NCI-H2029 treated with DMSO at 0.1 percent for 48 hours (cell line): ENCODE measurements at places on chromosomes 6 and 20.

- peak; percentile 91 for DNase-seq
These were observed 111.8 kb upstream of the CENPW start for GRCh38 chr6:126227833-126228702.

- DNase-seq: peak; percentile 13
These were observed 46.9 kb upstream of the TRERF1 start for GRCh38 chr6:42498473-42499128.

DNA sequence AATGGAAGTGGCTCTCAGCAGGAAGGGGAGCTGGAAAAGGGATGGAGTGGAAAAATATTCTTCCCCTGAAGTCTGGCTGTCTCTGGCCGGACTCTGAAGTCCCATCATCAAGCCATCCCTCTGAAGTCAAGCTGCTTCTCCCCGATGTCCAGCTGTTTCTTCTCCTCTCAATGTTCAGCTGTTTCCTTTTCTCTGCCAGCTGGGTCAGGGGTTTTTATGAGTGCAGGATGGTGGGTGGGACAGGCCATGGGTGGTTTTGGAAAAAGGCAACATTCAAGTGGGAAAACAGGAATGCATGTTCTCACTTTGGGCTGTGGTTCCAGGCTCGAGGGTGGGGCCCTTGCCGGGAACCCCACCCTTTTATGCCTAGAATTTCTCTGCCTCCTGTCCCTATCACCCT lies 48.4 kb upstream of the FAM184A start:
- no peak for DNase-seq

DNA sequence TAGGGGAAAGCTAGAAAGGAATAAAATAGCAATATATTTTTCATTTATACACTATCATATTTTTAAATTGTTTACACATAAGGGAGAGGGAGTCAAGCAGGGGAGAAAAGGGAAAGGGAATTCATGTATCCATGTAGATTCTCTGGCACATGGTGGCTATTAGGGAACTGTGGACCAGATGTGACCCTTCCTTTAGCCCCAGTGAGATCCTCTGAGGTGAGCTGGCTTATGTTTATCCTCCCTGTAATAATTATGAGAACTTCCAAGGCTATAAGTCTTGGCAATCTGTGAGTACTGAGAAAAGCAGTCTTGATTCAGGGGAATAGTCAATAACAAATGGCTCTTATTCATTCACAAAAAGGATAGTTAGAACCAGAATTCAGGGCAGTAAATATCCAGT lies 42.6 kb downstream of the TSBP1 start:
- no peak for DNase-seq

DNA sequence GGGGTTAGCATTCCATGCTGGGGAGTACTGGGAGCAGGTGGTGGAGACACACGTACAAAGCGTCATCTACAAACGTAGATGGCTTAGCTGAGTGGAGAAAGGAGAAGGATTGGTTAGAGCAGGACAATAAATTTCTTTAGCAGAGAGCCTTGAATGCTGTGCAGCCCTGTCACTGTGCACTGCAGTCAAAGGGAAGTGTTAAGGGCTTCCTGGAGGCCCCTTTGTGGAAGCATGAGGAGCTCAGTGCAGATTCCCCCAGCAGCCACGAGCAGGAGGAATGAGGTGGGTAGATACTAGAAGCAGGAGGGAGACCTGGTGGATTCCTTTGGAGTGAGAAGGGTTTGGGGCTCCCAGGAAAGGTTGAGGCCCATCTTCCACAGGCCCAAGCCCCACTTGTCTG lies 6.1 kb upstream of the TREML4 start:
- no peak for DNase-seq

- DNase-seq: no peak
These were observed 68.5 kb downstream of the PLEKHG1 start for GRCh38 chr6:150667977-150668716.

GRCh38 chr6:115276881-115277565 lies 783.7 kb downstream of the FRK start:
- DNase-seq: no peak

GRCh38 chr20:15951658-15952057 lies 621.6 kb downstream of the KIF16B start:
- DNase-seq: no peak

GRCh38 chr20:23081263-23081819 lies 4.8 kb downstream of the CD93 start:
- DNase-seq: no peak

- DNase-seq: no peak
These were observed 279.5 kb downstream of the LRFN2 start for GRCh38 chr6:40307712-40308111.

DNA sequence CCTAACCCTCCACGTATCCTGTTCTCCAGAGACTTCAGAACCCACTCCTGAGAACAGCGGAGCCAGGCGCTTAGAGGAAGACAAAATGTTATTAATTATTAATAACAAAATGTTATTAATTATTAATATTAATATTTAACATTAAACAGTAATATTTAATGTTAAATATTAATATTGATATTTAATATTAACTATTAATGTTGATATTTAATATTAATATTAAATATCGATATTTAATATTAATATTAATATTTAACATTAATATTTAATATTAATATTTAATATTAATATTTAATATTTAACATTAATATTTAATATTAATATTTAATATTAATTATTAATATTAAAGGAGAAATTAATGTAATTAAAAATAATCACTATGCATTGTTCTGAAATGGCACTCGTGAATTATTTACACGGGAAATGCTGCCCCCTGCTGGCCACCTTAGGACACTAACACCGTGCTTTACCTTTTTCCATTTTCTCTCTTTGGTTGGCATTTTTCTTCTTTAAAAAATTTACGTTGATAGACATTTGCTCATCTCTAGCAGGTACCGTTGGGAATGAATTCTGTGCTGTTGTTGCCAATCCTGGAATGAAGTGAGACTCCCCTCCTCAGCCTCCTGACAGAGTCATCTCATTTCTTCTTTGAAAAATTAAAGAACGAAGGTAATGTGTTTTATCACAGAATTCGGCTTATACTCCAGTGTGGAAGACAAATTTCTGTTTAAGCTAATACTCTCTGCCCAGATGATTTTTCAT lies 7.5 kb upstream of the GGTLC1 start:
- peak; percentile 2 for DNase-seq

- peak; percentile 67 for DNase-seq
These were observed 25.3 kb downstream of the SERAC1 start for GRCh38 chr6:158142789-158143188.

GRCh38 chr6:20092071-20092566 lies 120.2 kb downstream of the MBOAT1 start:
- DNase-seq: peak; percentile 83

DNA sequence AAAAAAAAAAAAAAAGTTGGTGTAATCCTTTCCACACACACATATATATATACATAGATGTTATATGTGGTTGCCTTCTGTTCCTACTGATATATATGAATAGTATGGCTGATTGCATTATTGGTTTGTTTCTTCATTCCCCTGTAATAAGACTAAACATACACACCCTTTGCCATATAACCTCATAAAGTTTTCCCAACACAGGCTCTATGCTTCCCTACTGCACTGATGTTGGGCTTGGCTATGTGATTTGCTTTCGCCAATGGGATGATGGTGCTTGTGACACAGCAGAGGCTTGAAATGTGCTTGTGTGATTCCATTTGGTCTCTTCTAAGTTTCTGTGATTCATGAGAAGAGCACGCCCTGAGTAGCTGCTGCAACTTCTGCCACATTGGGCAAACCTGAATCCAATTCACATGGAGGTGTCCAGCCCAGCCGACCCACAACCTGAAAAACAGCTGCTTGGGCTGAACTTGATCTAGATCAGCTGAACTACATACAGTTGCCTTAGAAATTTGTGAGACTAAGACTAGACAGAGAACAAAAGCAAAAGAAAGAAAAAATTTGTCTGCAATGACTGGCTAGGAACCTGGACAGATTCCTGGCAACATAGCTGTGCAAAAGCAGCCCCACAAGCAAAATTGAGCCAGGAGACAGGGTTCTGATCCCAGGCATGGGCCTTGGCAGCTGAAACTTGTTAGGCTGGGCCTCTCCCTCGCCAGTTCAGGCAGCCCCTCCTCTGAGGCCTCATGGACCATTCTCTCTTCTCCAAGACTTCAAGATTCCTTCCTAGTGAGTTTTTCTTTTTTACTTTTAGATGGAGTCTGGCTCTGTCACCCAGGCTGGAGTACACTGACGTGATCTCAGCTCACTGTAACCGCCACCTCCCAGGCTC lies 13.4 kb upstream of the TBC1D20 start:
- no peak for DNase-seq

- DNase-seq: no peak
These were observed 25.9 kb upstream of the PPP1R3G start for GRCh38 chr6:5059036-5059896.

GRCh38 chr6:68994521-68994920 lies 359.4 kb downstream of the ADGRB3 start:
- DNase-seq: no peak

- DNase-seq: peak; percentile 10
These were observed 179.8 kb downstream of the TASP1 start for GRCh38 chr20:13458860-13459451.

DNA sequence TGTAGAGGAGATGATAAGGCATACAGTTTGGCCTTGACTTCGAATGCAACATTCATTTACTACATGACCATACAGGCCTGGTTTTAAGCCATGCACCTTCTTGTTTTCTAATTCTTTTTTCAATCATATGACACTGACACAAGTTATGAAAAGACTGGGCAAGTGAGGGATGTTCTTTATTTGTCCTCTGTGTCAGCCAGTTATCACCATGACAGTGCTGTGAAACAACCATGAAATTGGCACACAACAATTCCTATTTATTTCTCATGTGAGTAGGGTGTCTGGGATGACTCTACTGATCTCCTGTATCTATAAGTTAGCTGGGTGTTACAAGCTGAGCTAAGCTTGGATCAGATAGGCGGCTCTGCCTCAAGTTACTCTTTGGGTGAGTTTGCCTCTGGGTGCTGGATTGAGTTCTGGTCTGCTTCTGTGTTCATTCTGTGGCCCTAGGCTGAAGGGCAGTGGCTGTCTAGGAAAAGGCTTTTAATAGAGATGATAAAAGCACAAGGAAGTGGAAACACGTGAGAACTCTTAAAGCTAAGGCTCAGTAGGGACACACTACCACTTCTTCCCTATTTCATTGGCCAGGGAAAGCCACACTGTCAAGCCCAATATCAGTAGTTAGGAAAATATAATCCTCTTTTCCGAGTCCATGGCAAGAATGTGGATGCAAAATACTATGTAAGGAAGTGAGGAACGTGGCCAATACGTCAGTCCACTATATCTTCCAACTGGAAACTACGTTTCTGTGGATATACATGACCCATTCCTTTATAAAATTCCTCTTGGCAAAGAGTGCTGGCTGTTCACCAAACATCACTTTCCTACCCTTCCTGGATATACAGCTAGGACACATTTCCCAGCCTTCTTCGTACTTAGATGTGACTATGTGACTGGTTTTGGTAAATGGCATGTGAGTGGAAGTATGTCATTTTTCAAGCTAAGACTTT lies 126.2 kb upstream of the RNF24 start:
- DNase-seq: no peak

DNA sequence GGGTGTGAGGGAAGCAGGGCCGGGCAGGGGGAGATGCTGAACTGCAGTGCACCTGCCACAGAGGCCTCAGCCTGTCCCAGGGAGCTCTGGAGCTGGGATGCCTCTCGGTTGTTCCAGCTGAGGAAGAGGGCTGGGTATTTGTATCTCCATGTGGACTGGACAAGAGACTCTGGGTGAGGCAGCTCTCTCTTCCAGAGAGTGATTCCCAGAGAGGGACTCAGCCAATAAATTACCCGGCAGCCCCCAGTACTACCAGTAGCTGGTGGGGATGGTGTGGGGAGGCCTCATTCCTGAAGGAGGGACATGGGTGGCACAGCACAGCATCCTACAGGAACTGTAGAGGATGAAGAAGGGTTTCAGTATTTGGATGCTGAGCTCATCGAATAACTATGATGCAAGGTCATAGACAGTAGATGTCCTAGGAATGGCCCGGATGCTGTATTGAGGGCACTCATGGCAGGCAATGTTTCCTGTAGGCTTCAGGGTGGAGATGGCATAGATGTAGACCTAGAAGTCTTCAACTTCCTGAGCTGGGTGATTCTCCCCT lies 1.4 kb downstream of the FGD2 start:
- DNase-seq: no peak

GRCh38 chr6:128150376-128150775 lies 249.5 kb upstream of the THEMIS start:
- no peak for DNase-seq

- DNase-seq: no peak
These were observed 8.1 kb upstream of the ZBP1 start for GRCh38 chr20:57628047-57628961.

DNA sequence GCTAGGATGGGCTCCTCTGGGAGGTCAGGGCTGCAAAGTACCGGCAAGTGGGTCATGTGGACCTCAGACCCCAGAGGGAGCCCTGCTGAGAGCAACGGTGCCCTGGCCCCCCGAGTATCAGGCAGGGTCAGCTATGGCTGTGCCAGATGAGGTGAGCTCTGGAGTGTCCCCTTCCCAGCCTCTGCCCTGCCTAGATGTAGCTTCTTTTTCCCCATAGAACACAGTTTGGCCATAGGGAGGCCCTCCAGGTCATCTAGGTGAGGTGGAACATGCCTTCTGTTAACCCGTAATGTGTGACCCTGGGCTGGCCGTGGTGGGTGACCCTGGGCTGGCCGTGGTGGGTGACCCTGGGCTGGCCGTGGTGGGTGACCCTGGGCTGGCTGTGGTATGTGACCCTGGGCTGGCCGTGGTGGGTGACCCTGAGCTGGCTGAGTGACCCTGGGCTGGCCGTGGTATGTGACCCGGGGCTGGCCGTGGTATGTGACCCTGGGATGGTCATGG lies 21.2 kb upstream of the PCMTD2 start:
- DNase-seq: no peak

- DNase-seq: no peak
These were observed 9.0 kb downstream of the TEAD3 start for GRCh38 chr6:35487658-35488516.

DNA sequence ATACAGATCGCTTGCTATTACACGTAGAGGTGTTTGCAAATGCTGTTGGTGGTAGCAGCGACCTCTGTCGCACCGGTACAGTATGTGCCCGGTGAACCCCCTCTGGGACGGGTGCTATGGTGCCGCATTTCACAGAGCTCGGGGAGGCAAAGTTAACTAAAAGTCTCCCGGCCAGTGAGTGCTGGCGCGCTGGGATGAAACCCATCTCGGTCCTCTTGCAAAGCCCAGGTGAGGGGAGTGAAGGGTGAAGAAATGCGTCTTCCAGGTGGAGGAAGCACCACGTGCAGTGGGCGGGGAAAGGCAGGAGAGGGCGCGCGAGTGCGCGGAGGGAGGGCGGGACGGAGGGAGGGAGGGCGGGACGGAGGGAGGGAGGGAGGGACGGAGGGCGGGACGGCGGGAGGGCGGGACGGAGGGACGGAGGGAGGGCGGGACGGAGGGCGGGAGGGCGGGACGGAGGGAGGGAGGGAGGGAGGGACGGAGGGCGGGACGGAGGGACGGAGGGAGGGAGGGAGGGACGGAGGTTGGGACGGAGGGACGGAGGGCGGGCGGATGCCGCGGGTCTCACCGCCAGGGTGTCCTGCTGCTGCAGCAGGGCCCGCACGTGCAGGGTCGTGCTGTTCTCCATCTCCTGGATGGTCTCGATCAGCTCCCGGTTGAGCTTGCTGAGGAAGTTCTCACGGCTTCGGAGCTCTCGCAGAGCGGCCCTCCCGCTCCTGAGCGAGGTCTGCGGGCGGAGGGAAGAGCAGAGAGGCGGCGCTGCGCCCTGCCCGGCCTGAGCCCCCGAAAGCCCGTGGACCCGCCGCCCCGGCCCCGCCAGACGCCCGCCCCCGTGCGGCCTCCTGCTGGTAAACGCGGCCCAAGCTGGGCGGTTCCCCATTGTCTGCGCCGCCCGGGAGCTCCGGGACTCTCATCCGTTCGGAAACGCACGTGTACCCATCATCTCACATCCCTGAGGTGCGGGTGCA lies 11.7 kb downstream of the C20orf96 start:
- DNase-seq: no peak

GRCh38 chr20:46857061-46857831 lies 37.4 kb upstream of the EYA2 start:
- DNase-seq: no peak
